ENCODE measurements at places on chromosomes 5 and 9.

DNA sequence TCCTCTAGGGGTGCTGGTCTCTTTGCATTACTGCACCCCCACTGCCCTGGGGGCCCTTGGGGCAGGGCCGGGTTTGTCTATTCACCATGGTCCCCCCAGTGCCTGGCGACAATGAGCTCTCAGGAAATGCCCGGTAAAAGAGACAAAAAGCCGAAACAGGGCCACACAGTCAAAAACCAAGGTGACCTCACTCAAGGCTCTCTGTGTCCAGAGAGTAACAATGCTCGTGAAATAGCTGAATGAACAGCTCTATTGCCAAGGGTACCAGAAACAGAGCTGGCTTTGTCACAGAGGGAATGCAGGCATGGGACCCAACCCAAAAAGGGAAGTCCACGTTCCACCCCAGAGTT lies 16.0 kb downstream of the SH3PXD2B start:
- H3K4me1 ChIP-seq, result peaks cover 8% of the 10 kb centered on the region
- H3K36me3 ChIP-seq, result no peaks in the 10 kb centered on the region
- no peak overlapping the region for H3K4me3 ChIP-seq
- peaks cover 11% of the 10 kb centered on the region for H3K27me3 ChIP-seq
- H3K27ac ChIP-seq, result no peak overlapping the region
- DNase-seq, result no peak

- no peak overlapping the region for H3K4me3 ChIP-seq
- DNase-seq, result no peak
- no peaks in the 10 kb centered on the region for H3K4me1 ChIP-seq
- no peak overlapping the region for H3K27ac ChIP-seq
- no peaks in the 10 kb centered on the region for H3K27me3 ChIP-seq
- H3K36me3 ChIP-seq, result no peaks in the 10 kb centered on the region
Measured at GRCh38 chr9:114244570-114244969, 78.3 kb upstream of the ORM1 start.

GRCh38 chr9:130990978-130991777 lies 17.8 kb upstream of the LAMC3 start:
- H3K4me1 ChIP-seq, result no peaks in the 10 kb centered on the region
- no peaks in the 10 kb centered on the region for H3K36me3 ChIP-seq
- no peak overlapping the region for H3K27ac ChIP-seq
- H3K27me3 ChIP-seq, result no peaks in the 10 kb centered on the region

GRCh38 chr9:20373263-20373662 lies 249.0 kb downstream of the MLLT3 start:
- no peak for DNase-seq
- no peak overlapping the region for H3K4me3 ChIP-seq
- no peak overlapping the region for H3K27ac ChIP-seq

DNA sequence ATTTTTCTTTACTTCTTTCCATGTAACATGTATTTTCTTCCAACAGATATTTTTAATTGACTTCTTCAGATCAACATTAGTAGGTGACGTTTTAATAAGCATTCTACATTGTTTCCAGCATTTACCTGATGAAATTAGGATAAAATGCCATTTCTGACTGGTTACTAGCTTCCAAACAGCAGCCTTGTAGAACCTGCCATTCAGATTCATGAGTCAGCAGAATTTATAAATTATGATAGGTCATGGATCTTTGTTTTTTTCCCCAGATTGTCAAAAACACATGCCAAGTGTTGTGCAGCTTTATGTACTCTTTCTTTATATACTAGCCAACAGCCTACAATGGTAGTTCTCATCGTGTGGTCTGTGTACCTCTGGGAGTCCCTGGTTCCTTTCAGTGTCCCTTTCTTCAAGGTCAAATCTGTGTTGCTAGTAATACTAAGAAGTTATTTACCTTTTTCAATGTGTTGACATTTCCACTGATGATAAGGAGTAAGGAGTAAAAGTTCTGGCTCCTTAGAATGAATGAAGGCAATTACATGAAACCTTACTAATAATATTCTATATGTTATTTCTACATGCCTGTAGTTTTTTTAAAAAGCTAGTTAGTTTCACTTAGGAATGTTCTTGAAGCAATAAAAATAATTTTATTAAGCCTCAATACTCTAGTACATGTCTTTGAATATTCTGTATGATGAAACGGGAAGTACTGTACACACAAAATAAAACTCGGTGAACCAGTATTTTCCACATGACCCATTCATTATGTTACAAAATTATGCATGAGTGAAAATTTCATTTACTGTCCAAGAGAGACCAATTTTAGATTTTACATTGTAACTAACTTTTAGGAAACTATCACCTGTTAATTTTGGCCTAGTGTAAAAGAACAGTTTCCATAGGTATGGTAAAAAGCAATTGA lies 135.8 kb downstream of the ZCCHC7 start:
- peaks cover 38% of the 10 kb centered on the region for H3K36me3 ChIP-seq
- no peak overlapping the region for H3K4me3 ChIP-seq
- DNase-seq, result no peak
- peaks cover 27% of the 10 kb centered on the region for H3K4me1 ChIP-seq
- peak overlapping the region; percentile 11 for H3K27ac ChIP-seq

- peak overlapping the region; percentile 100 for H3K27ac ChIP-seq
- peaks cover 36% of the 10 kb centered on the region for H3K36me3 ChIP-seq
- no peaks in the 10 kb centered on the region for H3K27me3 ChIP-seq
- H3K4me3 ChIP-seq, result peak overlapping the region; percentile 99
Measured at GRCh38 chr5:100900142-100900795, 2.8 kb downstream of the ST8SIA4 start.

GRCh38 chr9:134742822-134743535 lies 101.4 kb downstream of the COL5A1 start:
- H3K4me1 ChIP-seq, result no peaks in the 10 kb centered on the region
- H3K4me3 ChIP-seq, result no peak overlapping the region
- no peak overlapping the region for H3K27ac ChIP-seq
- no peak for DNase-seq
- H3K36me3 ChIP-seq, result no peaks in the 10 kb centered on the region

- peaks cover 10% of the 10 kb centered on the region for H3K27me3 ChIP-seq
- no peak overlapping the region for H3K27ac ChIP-seq
- peaks cover 9% of the 10 kb centered on the region for H3K4me1 ChIP-seq
- H3K4me3 ChIP-seq, result no peak overlapping the region
- DNase-seq, result no peak
Measured at GRCh38 chr9:132239999-132240840, 78.4 kb downstream of the NTNG2 start.

- H3K4me3 ChIP-seq, result no peak overlapping the region
- H3K36me3 ChIP-seq, result no peaks in the 10 kb centered on the region
- peak; percentile 15 for DNase-seq
- no peaks in the 10 kb centered on the region for H3K27me3 ChIP-seq
- no peak overlapping the region for H3K27ac ChIP-seq
Measured at GRCh38 chr9:113309204-113309813, 6.1 kb upstream of the RNF183 start.

DNA sequence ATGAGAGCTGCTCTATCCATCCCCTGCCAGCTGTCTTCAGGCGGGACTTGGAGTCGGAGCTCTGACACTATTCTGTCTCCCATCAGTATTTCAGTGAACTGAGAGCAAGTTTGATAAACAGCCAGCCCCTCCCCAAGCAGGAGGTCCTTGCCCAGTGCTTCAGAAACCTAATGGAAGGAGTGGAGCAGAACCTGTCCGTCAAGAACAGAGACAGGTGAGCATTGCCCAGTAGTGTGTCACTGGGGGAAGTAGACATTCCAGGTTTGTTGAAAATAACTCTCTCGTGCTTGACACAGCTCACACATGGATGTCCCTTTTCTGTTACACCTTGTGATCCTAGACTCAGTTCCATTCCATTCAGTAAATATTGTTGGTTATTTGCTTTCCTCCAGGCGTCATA lies 13.2 kb upstream of the TLX3 start:
- H3K4me1 ChIP-seq, result no peaks in the 10 kb centered on the region
- DNase-seq, result no peak
- no peak overlapping the region for H3K4me3 ChIP-seq
- no peaks in the 10 kb centered on the region for H3K36me3 ChIP-seq
- no peaks in the 10 kb centered on the region for H3K27me3 ChIP-seq

- H3K36me3 ChIP-seq, result no peaks in the 10 kb centered on the region
- H3K4me1 ChIP-seq, result peaks cover 12% of the 10 kb centered on the region
- no peak for DNase-seq
- H3K4me3 ChIP-seq, result no peak overlapping the region
- H3K27ac ChIP-seq, result no peak overlapping the region
Measured at GRCh38 chr9:137221506-137222111, 431 bp downstream of the RNF208 start.

DNA sequence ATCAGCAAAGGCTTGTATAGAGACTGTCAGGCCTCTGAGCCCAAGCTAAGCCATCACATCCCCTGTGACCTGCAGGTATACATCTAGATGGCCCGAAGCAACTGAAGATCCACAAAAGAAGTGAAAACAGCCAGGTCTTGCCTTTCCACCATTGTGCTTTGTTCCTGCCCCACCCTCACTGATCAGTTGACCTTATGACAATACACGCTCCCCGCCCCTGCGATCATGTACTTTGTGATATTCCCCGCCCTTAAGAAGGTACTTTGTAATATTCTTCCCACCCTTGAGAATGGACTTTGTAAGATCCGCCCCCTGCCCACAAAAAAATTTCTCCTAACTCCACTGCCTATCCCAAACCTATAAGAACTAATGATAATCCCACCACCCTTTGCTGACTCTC lies 18.6 kb upstream of the NPM1 start:
- H3K27ac ChIP-seq, result no peak overlapping the region
- DNase-seq, result no peak
- H3K36me3 ChIP-seq, result no peaks in the 10 kb centered on the region
- peaks cover 7% of the 10 kb centered on the region for H3K4me1 ChIP-seq

DNA sequence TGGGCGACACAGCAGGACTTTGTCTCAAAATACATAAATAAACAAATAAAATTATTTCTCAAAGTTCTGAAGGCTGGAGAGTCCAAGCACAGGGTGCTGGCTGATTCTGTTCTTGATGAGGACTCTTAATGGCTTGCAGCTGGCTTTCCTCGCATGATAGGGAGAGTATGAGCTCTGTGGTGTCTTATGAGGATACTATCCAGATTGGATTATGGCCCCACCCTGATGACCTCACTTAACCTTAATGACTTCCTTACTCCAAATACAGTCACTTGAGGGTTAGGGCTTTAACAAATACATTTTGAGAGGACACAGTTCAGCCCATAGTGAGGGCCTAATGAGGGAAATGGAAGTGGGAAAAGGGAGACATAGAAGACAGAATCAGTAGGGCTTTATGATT lies 87.7 kb downstream of the FOCAD start:
- DNase-seq, result no peak
- peaks cover 33% of the 10 kb centered on the region for H3K36me3 ChIP-seq
- no peak overlapping the region for H3K4me3 ChIP-seq
- no peaks in the 10 kb centered on the region for H3K4me1 ChIP-seq
- H3K27ac ChIP-seq, result no peak overlapping the region
- H3K27me3 ChIP-seq, result no peaks in the 10 kb centered on the region

GRCh38 chr9:115306865-115307264 lies 188.9 kb upstream of the TNC start:
- H3K27ac ChIP-seq, result no peak overlapping the region
- no peak for DNase-seq
- no peaks in the 10 kb centered on the region for H3K4me1 ChIP-seq
- H3K36me3 ChIP-seq, result no peaks in the 10 kb centered on the region
- no peak overlapping the region for H3K4me3 ChIP-seq

- H3K4me1 ChIP-seq, result no peaks in the 10 kb centered on the region
- DNase-seq, result no peak
Measured at GRCh38 chr5:164354139-164354751, 848.8 kb downstream of the MAT2B start.

GRCh38 chr5:138966236-138966985 lies 91.3 kb upstream of the LRRTM2 start:
- H3K27me3 ChIP-seq, result no peaks in the 10 kb centered on the region
- DNase-seq, result no peak
- no peak overlapping the region for H3K27ac ChIP-seq
- H3K4me3 ChIP-seq, result no peak overlapping the region
- no peaks in the 10 kb centered on the region for H3K36me3 ChIP-seq
